ENCODE measurements at places on chromosomes 13 and 19.

- DNase-seq, result no peak
These were observed 58.0 kb downstream of the ERCC5 start for GRCh38 chr13:102903659-102904407.

- no peak for DNase-seq
These were observed 11.3 kb downstream of the RFX2 start for GRCh38 chr19:6099033-6099432.

DNA sequence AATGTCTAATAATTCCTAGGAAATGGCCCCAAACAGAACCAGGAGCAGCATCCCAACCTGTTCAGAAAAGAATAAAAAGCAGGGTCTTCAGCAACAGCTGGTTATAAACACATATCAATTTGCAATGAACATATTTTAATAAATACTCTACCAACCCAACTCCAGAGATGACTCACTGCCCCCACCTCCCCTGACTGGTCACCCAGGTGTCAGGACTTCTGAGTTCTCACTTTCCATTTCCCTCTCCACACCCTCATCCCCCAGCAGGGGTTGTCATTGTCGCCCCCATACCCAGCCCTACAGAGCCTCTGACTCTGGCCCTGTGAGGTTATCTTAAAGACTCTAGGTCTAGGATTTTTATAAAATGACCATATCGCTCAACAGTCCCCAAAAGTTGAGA lies 6.9 kb downstream of the SERPINE3 start:
- no peak for DNase-seq

- DNase-seq, result no peak
These were observed 14.7 kb upstream of the EVI5L start for GRCh38 chr19:7815325-7815724.

DNA sequence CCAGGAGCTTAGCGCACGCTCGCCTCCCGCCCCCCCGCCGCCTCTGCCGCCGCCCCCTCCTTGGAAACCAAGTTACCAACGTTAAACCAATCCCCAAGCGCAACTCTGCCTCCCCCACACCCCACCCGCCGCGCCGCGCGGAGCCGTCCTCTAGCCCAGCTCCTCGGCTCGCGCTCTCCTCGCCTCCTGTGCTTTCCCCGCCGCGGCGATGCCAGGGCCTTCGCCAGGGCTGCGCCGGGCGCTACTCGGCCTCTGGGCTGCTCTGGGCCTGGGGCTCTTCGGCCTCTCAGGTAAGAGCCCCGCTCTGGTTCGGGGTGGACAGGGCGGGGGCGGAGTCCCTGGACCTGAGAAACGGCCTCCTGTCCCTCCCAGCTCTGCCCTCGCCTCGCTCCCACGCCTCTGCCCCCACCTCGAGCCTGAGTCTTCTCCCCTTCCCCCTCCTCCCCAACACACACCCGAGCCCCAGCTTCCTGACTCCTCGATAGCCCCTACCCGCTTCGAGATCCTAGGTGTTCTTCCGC lies at the start of gene ICAM5:
TSS of gene ICAM5 (plus strand) at position 117 of the 521 bp plus-strand sequence. CDS start at position 209, 92 bp downstream.
- DNase-seq, result no peak

- DNase-seq, result no peak
These were observed 7.1 kb downstream of the ZSCAN1 start for GRCh38 chr19:58040751-58041525.

DNA sequence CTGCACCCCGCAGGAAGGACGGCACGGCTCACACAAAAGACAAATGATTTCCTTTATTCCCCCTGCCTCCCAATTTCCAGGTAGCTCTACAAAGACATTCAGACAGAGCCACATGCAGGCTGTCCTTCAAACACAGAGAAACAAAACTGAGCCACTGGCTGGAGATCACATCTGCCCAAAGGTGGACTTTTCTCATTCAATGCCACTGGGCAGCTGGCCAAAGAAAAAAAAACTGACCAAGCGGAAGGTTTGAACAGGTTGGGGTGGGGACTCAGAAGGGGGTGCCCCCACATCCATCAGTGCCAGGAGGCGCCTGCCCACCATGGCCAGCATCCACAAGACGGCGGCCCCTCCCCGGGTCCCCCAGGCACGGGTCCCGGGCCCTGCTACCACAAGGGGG lies 17.8 kb upstream of the MATK start:
- no peak for DNase-seq

DNA sequence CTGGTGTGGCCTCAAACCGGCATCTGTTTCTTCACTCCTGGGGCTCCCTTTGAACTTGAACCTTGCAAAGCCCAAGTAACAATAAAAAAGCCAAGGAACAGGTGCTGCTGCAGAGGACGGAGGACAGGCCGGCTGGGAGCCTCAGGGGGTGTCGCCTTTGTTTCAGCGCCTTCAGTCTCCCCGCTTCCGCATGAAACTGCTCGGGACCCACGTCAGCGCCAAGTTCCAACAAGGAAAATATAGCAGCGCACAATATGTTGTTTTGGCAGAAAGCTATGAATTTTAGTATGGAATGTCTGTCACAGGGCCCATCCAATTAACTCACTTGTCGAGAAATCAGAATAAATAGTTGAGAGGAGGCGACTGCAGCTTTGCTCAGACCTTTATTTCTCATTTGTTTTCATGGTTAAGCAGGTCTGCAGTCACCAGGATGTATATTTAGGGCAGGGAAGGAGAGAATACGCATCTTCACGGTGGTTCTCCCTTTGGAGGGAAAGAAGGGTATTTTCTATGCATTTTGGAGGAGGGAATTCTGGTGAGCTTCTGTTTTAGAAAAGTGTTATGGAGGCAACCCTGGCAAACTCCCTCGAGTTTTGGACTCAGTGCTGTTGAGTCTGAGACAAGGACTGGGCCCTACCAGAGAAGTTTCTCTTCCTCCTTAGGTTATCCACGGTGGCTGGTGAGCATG lies 34.3 kb upstream of the MEDAG start:
- DNase-seq, result no peak

DNA sequence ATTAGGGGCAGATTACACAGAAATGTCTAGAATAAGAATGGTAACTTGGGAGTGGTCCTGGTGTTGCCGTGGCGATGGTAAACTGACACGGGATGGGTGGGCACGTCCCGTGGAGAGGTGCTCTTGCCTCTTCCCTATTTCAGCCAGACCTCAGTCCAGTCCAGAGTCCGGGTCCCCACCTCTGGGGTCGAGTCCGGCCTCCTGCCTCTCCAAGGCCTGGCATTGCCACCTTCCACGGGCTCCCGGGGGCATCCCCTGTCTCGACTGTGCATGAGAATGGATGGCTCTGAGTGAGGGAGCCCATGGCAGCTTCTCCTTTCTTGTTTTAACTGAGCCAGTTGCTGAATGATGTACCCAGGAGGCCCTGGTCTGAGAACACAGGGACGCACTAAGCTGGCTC lies 142.3 kb downstream of the SOX1 start:
- no peak for DNase-seq

- DNase-seq, result no peak
These were observed 441 bp downstream of the INAFM1 start for GRCh38 chr19:47274891-47275761.

DNA sequence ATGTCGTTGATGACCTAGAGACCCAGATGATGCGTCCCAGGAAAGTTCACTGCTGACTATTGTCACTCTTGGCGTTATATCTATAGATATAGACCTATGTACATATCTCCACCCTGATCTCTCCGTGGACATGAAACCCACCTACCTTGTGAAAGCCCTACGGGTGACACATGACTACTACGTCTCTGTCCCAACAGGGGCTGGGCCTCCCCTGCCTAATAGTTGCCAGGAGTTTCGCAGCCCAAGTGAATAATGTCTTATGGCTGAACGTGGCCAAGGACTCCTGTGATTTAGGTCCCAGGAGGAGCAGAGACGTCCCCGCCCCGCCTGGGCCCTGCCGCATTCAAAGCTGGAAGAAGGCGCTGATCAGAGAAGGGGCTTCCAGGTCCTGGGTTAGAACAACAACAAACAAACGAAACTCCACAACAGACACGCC lies 4.9 kb upstream of the POU4F1 start:
- no peak for DNase-seq

DNA sequence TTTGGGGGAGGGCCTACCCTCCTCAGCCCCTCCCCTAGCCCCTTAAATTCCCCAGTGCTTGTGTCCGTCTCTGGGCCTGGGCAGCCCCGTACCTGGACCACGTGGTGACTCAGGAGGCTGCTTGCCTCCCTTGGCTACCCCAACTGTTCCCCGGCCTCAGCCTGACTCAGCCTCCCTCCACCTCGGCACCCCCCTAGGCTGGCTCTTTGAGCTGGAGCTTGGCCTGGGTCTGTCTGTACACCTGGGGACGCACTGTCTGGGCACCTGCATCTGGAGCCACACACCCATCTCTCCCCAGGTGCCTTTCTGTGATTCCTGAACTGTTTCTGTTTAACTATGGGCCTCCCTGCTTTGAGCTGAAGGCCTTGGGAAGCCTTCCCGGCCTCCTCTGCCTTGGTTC lies 1.8 kb upstream of the KLK14 start:
- no peak for DNase-seq

- no peak for DNase-seq
These were observed 5.9 kb downstream of the KLC3 start for GRCh38 chr19:45346449-45346848.

DNA sequence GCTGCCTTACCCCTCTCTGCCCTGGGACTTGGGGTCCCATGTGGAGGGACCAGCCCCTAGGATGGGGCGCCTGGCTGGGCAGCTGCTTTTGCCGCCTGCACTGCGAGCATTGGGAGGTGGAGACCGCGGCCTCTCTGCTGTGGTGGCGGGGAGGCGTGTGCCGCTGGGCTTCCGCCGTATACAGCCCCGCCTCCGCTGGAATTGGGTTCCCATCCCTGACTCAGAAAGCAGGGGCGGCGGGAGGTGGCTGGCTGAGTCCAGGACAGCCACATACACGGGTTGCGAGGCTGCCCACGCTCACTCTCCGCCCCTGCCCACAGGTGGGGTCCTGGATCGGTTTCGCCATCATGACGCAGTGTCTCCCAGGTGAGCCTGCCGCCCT lies 6.6 kb downstream of the NDUFB7 start:
- DNase-seq, result no peak

GRCh38 chr13:36965767-36966166 lies 33.4 kb downstream of the ALG5 start:
- peak; percentile 65 for DNase-seq

- no peak for DNase-seq
These were observed 3.4 kb downstream of the HMG20B start for GRCh38 chr19:3575949-3576673.

All from amniotic stem cell (primary cell).